ENCODE measurements at places on chromosomes 5 and 9.
A peak's percentile ranks its signal among the peaks of the same experiment; 100 is the strongest.

GRCh38 chr9:129075996-129076639 lies 4.8 kb upstream of the DOLPP1 start:
- no peak for DNase-seq

DNA sequence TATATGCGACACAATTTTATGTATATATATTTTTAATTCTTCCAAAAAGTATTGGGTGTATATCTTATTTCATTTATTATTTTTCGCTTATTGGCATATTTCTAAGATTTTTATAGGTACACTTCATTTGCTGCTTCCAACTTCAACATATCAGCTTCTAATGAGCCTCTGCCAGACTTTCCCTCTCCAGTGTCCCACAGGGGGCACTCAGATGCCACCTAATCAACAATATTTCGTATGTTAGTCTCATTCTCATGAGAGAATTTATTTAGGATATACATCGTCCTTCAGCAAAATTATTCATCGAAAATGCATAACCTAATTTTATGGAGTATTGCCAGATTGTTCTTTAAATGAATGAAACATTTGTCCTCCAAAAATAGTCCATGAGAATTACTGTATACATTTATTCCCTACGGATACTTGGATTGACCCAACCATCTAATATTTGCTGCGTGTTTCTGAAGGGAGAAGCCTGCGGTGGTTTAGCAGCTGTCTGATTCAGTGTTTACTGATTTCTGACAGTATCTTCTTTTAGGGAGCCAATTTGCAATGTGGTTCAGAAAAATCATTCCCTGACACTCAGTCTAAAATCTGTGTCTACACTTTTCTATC lies 100.6 kb upstream of the SELENOP start:
- no peak for DNase-seq

DNA sequence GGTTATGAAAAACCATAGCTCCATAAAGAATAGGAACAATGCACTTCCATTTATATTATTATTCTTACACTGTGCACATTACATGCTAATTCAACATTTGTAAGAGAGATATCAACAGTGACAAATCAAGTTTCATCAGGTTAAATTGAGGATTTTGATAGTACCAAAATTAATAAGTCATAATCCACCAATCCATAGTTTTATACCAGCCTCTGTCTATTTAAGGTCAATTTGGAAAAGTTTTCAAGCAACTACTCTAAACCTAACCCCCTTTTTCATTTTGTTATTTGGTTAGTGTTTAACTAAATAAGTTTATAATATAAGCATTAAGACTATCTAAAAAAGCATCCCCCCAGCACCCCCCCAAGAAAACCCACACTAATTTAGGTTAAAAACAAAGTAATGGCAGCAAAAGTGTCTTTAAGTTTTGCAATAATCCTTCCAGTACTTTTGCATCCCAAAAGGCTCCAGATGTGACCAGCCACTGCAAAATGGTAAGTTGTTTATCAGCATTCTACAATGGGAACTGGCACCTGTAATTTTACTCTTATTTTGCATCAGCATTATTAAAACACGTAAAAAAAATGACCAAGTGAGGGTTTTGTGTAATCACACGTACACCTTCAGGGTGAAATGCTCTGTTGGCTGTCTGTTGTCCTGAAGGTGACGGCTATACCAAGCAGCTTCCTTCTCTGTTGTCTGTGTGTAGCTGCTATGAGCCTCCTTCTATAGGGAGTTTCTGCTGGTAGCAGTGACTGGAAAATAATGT lies 36.8 kb upstream of the SSBP2 start:
- peak; percentile 45 for DNase-seq

GRCh38 chr9:36924757-36925432 lies 109.2 kb downstream of the PAX5 start:
- no peak for DNase-seq

DNA sequence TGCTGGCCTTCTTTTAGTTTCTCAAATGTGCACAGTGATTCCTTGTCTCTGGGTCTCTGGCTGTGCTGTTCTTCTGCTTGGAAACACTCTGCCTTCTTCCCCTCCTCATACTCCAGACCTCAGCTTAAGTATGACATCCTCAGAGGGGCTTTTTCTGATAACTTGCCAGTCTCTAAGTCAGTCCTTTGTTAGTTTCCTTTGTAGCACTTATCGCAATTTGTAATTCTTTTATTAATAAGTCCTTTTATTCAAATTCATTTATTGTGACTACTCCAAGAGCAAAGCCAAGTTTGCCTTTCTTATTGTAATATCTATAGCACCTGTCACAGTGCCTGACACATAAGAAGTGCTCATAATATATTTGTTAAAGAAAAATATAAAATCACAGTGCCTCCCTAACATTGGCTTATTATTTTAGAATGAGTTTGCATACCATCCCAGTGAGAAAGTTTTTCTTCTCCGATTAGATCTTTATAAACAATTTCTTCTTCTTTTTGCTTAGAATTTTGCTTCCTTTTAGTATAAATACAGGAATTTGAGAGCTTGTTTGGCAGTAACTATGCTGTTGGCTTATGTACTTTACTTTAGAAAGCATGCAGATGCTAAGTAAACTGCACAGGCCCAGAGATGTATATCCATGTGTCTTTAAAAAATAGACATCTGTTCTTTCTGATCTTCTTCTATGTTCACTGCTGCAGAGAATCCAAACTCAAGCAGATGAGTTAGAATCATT lies 198.0 kb downstream of the GAS1 start:
- no peak for DNase-seq

DNA sequence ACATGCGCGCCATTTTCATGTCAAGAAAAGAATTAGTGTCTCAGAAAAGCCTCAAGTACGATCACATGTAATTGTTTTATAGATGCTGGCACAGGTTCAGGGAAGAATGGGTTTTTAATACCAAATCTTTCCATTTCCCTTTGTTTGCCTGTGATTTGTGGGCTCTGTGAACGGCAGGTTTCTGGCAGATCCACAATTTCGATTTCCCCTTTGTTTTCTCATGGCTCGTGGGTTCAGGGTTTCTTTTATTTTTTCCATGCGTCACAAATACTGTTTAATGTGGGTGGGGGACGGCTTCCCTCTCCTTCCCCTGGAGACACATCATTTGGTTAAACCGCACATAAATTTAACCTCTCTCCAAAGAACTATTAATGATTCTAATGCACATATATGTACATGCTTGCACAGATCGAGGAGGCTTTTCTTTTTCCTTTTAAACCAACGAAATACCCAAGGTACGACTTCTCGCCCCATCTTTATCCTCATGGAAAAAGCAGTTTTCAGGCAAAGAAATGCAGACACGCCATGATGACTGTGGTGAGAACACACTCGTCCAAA lies 195.9 kb downstream of the SLIT3 start:
- DNase-seq: no peak

DNA sequence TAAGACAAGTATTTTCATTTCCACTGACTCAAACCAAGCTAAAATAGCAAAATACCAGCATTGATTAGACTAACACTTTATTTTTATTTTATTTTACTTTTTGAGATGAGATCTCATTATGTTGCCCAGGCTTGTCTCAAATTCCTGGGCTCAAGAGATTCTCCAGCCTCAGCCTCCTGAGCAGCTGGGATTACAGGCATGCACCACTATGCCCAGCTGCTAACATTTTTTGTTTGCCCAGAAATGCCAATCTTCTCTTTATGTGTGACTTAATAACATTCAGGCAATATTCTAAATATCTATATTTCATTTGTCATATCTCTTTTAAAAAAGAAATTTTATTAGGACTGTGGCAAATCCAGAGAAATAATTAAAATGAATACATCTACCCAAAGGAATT lies 55.0 kb downstream of the OXCT1 start:
- no peak for DNase-seq

DNA sequence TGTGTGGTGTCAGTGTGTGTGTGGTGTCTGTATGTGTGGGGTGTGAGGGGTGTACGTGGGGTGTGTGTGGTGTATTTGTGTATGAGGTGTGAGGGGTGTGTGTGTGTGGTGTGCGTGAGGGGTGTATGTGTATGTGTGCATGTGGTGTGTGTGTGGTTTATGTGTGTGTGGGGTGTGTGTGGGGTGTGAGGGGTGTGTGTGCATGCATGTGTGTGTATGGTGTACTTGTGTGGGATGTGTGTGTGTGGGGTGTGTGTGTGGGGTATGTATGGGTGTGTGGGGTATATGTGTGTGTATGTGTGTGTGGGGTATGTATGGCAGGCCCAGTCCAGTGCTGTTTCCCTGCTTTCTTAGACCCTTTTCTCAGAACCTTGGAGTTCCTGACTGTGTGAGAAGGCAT lies 83.3 kb downstream of the PTTG1 start:
- DNase-seq: no peak

- no peak for DNase-seq
Measured at GRCh38 chr5:172133359-172134029, 54.5 kb downstream of the STK10 start.

- peak; percentile 82 for DNase-seq
Measured at GRCh38 chr5:15008476-15008875, 136.9 kb upstream of the ANKH start.

- no peak for DNase-seq
Measured at GRCh38 chr5:10632110-10632761, 68.4 kb downstream of the ANKRD33B start.

DNA sequence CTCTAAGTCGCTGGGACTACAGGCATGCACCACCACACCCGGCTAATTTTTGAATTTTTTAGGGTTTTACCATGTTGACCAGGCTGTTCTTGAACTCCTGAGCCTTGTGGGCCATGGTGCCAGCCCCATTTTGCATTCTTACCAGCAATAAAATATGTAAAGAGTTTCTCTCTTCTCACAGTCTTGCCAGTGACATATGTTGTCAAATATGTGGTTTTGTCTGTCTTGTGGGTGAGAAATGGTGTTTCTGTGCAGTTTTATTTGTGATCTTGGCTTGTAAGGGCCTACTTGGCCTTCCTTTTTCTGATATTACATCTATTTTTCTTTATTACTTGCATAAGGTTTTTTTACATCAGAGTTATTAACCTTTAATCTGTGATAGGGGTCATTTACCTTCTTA lies 47.1 kb downstream of the SPIN1 start:
- no peak for DNase-seq

GRCh38 chr5:138051441-138052296 lies 18.8 kb upstream of the FAM13B start:
- DNase-seq: peak; percentile 47

DNA sequence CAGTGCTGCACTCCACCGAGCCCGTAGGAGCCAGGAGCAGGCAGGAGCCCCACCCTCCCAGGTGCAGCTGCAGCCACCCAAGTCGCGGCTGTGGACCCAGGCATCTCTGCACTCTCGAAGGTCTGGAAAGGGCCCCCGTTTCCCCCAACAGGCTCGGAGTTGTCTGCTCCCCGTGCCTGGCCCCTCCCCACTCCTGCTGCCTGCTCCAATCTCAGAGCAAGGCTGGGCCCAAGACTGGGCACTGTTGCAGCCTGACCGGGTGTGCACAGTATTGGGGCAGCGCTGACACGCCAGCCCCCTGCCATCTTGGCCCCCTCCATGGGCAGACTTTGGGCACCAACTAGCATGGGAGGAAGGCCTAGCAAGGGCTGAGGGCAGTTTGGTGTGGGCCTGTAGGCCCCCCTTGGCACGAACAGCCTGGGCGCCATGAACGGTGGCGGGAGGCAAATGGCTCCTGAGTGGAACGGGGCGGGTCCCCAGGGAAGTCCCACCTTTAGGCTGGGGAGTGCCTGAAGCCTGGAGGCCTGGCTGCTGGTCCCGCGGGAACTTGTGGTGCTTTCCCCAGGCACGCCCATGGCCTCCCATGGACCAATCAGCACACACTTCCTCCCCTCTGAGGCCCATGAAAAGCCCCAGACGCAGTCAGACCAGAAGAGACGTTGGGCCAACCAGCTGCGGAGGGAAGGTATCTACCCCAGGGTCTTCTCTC lies 60.4 kb downstream of the PSAT1 start:
- no peak for DNase-seq

DNA sequence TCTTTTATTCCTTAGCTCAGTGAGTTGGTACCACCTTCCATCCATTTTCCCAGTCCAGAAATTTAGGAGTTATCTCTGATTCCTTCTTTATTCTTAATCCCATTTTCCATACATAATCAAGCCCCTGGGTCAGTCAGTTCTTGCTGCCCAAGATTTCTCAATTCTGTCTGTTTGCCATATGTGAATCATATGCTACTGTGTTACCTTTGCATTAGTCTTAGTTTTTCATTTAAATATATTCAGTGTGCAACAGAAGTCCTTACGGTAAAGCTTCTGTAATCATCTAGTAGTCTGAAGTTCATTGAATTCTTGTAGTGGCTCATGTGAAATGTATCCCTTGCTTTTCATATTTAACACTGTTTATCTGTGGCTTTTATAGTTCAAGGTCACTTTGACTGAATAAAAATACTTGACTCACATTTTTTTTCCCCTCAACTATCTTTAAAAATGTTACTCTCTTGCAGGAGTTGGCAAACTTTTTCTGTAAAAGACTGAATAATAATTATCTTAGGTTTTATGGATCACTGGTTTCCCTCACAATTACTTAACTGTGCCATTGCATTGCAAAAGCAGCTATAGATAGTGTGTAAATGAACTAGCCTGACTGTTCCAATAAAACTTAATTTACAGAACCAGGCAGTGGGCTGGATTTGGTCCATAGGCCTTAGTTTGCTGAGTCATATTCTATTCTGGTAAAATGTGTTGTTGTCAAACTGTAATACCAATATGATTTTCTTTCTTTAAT lies 6.9 kb downstream of the KIAA1958 start:
- peak; percentile 51 for DNase-seq

GRCh38 chr9:109476642-109477257 lies 21.4 kb downstream of the PTPN3 start:
- DNase-seq: no peak

DNA sequence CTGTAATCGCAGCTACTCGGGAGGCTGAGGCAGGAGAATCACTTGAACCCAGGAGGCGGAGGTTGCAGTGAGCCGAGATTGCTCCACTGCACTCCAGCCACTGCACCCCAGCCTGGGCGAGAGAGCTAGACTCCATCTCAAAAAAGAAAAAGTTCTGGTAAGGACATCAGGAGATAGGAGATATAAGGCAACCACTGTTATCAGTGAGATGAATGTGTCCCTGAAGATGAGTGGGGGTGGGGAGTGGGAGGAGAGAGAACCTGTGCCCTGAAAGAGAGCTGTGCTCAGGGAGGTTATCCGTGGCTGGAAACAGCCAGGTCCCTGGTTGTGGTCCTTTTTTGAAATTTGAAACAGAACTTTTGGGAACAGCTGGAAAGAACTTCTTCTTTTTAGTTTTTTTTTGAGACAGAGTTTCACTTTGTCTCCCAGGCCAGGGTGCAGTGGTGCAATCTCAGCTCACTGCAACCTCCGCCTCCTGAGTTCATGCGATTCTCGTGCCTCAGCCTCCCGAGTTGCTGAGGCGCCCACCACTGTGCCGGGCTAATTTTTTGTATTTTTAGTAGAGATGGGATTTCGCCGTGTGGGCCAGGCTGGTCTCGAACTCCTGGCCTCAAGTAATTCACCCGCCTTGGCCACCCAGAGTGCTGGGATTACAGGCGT lies 2.6 kb downstream of the PTPA start:
- no peak for DNase-seq

DNA sequence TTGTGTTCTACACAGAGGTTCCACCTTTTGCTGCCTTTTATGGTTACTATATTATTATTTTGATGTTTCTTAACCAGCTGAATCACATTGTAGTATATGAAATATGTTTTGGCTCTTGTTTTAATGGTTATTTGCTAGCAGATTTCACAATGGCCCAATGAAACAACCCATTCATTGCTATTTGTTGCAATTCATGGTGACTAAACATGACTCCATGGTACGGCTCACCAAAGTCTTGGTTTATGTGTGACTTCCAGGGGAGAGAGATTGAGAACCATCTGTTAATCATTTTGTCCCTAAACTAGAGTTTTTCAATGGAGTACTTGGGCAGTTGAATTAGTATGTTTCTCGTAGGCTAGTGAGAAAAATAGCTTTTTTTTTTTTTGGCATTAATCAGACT lies 108.4 kb downstream of the GHR start:
- no peak for DNase-seq
